Coronary artery (tissue), 2 donors: ENCODE measurements at places on chromosomes 13 and 19.

GRCh38 chr19:45468159-45468651 lies 409 bp downstream of the FOSB start:
- peak; percentile 86 for DNase-seq

DNA sequence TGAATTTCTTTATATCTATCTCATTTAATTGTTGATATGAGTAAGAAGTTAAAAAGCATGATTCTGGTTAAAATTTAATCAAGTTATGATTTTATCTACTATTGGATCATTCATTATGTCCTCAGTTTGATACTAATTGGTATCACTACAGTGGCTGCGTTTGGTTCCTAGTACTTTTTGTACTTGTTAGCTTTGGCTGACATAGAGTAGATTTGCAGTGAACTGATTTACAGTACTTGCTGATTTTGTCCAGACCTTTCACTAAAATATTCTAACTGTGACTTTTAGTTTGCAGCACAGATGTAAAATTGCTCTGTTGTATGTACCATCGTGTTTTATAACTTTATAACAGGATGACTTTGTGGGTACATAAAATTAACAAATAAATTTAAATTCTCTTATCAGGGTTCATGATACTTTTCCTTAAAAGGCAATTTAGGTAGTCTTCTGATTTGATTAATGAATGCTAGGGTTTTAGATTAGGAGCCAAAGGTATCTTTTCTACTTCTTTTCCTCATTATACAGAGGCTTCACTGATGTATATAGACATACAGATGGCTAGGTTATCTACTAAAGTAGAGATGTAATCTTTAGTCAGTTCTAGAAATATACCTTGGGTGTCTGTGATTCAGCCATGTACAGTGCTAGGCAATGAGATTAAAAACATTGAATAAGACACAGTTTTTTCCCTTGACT lies 8.7 kb downstream of the UCHL3 start:
- DNase-seq: no peak

GRCh38 chr13:42645717-42646116 lies 71.8 kb downstream of the TNFSF11 start:
- DNase-seq: no peak

DNA sequence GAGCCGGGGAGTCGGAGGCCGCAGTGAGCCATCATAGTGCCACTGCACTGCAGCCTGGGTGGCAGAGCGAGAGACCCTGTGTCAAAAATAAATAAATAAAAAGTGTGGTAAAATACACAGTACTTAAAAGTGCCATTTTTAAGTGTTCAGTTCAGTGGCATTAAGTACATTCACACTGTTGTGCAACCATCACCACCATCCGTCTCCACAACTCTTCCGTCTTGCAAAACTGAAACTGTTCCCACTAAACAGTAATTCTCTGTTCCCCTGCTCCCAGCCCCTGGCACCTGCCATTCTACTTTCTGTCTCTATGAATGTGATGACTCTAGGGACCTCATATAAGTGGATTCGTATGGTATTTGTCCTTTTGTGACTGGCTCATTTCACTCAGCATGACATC lies 13.3 kb downstream of the SLC25A42 start:
- no peak for DNase-seq

- no peak for DNase-seq
Observed at GRCh38 chr13:74530011-74530410, 395.8 kb upstream of the KLF12 start.

DNA sequence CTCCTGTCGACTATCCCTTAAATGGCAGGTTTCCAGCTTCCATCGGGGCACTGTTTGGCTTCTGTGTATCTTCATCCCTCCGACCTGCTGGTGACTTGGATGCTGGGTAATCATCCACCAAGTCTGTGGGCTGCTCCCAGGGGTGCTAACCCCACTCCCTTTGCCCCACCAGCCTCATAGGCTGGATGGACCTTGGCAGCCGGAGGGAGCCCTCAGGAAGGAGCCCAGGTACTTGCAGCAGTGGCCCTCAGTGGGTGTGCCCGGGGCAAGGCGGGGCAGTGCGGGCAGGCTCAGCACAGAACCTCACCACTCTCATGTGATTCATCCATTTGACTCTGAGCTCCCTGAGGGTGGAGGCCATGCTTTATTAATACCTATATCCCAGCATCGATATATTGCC lies 27.4 kb upstream of the TUBGCP3 start:
- DNase-seq: no peak

GRCh38 chr13:41633776-41634175 lies 176.4 kb downstream of the RGCC start:
- no peak for DNase-seq

DNA sequence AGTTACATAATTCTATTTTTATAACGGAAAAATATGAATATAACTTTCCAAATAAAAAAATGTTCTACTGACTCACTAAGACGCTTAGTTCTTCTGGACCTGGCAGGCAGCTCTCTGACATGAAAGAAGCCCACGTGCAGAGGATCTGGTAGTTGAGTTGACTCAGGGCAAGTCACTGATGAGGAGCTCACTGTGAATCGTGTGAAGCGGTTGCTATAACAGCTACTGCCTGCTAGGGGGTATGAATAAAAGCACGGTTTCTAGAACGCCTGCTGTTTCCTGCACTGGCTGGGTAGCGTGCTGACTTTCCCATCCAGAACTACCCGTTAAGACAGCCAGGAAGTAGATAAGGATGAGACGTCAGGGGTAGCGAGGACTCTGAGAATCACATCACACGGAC lies 54.7 kb upstream of the WASF3 start:
- no peak for DNase-seq

DNA sequence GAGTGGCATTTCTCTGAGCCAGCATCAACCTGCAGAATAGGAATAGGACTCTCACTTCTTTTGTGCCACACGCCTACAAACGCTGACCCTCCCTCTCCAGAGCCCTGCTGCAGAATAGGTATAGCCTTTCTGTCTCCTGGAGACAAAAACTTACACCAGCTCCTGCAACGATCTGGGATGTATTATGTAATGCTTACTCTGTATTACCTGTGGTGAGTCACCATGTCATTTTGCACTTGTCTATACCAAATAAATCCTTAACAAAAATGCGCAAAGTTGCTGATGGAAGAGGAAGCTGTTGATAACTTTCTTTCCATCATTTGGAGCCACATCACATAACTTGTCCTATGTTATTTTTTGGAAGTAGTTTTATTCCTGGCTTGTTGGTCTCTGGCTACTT lies 155.8 kb upstream of the FNDC3A start:
- DNase-seq: no peak

- no peak for DNase-seq
Observed at GRCh38 chr19:28940751-28941500, 272.0 kb downstream of the UQCRFS1 start.

- no peak for DNase-seq
Observed at GRCh38 chr19:23287620-23288019, 37.4 kb upstream of the ZNF724 start.

- no peak for DNase-seq
Observed at GRCh38 chr19:1235625-1236538, 1.9 kb downstream of the CBARP start.

DNA sequence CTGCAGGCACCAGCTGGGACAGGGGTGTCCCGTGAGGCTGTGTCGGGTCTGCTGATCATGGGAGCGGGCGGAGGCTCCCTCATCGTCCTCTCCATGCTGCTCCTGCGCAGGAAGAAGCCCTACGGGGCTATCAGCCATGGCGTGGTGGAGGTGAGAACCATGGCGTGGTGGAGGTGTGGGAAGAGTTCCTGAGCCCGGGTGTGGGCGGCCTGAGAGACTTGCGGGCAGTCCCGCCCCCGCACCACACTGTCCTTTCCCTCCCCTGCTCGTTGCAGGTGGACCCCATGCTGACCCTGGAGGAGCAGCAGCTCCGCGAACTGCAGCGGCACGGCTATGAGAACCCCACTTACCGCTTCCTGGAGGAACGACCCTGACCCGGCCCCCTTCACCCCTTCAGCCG lies 10.7 kb downstream of the APLP1 start:
- DNase-seq: no peak

GRCh38 chr19:21047716-21048115 lies 27.3 kb downstream of the ZNF430 start:
- no peak for DNase-seq

GRCh38 chr13:68417801-68418200 lies 1187.7 kb upstream of the PCDH9 start:
- DNase-seq: no peak

DNA sequence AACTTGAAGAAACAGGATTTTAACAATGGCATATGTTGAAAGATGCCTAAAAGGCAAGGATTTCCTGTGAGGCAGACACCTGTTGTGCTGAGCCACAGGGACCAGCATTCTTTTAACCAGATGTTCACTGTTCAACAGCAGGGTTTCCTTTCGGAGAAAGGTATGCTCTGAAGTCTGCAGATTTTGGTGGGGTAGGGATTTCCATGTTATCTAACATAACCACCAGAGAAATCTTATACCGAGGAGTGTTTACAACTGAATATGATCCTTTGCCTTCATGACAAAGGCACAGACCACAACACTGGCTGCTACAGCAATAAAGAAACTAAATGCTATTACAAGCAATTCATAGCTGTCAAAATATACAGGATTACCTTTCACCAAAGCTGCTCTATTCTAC lies 48.1 kb downstream of the MPHOSPH8 start:
- DNase-seq: no peak

DNA sequence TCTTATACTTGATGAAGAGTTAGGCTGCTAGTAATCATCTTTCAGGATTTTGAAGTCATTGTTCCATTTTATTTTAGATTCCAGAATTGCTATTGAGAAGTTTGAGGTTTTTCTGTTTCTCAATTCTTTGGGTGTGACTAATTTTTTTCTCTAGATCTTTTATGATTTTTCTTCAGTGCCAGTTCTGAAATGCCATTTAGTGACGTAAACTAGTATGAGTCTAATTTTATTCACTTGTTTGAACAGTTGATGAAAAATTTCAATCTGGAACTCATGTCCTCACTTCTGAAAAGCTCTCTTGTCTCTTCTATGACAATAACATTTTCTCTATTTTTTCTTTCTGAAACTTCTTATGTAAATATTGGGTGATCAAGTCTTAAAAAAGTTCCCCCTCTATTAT lies 188.5 kb upstream of the HTR2A start:
- DNase-seq: no peak

GRCh38 chr13:59774491-59774971 lies 389.2 kb downstream of the DIAPH3 start:
- DNase-seq: no peak

- DNase-seq: no peak
Observed at GRCh38 chr19:18073197-18073596, 13.5 kb downstream of the IL12RB1 start.

- peak; percentile 87 for DNase-seq
Observed at GRCh38 chr19:2476451-2477140, 669 bp downstream of the GADD45B start.

- DNase-seq: no peak
Observed at GRCh38 chr19:19151418-19151817, 13.1 kb upstream of the TMEM161A start.

DNA sequence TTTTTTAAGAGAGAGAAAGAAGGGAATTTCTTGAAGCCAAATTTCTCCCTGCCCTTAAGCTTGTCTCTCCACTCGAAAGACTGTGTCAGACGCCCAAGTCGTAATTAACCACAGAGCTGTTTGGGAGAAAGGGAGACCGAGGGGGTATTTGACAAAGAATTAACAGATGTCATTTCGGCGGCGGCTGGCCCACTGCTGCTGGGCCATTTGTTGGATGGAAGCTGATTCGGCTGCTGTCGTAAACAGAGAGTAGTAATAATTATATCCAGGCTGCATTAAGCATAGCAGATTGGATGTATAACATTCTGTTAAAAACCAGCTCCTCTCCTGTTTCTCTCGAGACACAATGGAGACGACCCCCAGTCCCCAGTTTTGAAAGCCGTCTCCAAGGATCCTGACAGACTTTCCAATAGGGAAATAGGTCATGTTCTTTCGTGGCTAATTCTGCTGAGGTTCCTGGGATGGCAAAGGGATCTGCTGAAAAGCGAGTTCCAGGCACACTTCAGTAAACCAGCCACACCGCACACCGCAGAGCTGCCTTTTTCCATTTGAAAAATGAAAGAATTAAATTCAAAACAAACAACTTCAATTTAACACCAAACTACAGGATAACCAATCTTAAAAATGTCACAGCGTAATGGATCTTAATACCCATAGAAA lies 71.5 kb downstream of the KCTD15 start:
- DNase-seq: no peak

- no peak for DNase-seq
Observed at GRCh38 chr19:2040647-2041432, 10.2 kb downstream of the MKNK2 start.

- no peak for DNase-seq
Observed at GRCh38 chr13:36090592-36090991, 40.6 kb downstream of the DCLK1 start.

GRCh38 chr19:46559203-46559602 lies 41.9 kb upstream of the CALM3 start:
- no peak for DNase-seq

- no peak for DNase-seq
Observed at GRCh38 chr19:45854167-45854778, 8.7 kb downstream of the SYMPK start.

DNA sequence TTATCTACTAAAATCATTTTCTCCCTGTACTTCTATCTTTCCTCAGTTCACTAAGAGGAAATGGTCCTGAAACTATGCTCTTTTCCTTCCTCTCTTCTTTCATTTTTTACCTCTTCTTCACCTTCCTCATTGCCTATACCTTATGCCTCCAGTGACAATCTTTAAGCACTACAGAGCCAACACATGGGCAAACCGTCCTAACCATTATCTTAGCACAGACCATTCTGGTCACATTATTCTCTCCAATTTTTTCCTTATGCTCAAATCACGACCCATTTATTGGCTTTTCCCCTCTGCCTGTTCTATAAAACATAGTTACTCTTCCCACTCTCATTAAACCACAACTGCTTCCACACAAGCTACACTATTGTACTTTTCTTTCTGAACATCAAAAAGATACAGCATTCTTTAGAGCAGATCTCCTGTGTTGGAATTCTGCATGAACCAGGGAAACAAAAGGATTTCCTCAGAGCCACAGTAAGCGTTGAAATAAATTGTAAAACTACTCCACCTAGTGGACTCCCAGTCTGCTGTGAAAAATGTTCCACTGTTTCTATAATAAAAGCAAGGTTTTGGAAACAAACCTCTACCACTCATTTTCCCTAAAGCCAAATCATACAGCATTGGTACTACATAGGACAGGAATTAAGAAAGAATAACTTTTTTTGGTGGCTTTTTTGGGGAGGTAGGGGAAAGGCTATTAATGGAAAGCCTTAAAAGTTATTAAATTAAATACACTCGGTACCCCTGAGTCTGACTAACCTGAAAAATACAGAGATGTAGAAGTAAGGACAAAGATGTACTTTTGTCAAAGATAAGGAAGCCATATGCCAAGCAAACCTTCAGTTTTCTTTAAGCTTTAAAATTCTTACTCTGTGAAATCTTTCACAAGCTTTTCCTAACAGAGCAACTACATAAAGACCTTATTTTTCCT lies 19.5 kb downstream of the NUFIP1 start:
- no peak for DNase-seq
